ENCODE measurements at places on chromosomes 2 and 18.

DNA sequence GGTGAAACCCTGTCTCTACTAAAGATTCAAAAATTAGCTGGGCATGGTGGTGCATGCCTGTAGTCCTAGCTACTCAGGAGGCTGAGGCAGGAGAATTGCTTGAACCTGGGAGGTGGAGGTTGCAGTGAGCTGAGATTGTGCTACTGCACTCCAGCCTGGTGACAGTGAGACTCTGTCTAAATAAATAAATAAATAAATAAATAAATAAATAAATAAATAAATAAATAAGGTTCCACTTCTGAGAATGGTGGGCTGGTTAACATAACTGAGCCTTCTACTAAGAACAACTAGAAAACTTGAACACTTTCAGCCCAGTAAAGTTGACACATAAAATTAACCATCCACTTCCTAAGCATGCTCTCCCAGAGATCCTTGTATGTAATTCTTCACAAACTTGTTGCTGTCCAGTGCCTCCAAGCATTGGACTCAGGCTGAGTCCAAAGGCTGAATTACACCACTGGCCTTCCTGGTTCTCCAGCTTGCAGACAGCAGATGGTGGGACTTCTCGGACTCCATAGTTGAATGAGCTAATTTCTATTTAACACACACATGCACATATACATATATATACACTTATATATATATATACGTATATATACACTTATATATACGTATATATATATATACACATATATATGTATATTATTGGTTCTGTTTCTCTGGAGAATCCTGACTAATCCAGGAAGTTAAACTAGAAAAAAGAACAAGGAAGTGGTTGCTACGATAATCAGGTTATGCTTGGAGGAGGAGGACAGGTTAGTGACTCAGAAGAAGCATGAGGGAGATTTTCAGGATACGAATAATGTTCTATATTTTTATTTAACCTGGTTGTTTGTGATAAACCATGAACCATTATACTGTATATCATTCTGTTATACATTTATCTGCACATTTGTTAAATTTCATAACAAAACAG, 348.8 kb downstream of the METTL4 start:
- DNase-seq = no peak

- DNase-seq = no peak
These were observed 16.9 kb upstream of the ZNF804A start for GRCh38 chr2:184581391-184581790.

DNA sequence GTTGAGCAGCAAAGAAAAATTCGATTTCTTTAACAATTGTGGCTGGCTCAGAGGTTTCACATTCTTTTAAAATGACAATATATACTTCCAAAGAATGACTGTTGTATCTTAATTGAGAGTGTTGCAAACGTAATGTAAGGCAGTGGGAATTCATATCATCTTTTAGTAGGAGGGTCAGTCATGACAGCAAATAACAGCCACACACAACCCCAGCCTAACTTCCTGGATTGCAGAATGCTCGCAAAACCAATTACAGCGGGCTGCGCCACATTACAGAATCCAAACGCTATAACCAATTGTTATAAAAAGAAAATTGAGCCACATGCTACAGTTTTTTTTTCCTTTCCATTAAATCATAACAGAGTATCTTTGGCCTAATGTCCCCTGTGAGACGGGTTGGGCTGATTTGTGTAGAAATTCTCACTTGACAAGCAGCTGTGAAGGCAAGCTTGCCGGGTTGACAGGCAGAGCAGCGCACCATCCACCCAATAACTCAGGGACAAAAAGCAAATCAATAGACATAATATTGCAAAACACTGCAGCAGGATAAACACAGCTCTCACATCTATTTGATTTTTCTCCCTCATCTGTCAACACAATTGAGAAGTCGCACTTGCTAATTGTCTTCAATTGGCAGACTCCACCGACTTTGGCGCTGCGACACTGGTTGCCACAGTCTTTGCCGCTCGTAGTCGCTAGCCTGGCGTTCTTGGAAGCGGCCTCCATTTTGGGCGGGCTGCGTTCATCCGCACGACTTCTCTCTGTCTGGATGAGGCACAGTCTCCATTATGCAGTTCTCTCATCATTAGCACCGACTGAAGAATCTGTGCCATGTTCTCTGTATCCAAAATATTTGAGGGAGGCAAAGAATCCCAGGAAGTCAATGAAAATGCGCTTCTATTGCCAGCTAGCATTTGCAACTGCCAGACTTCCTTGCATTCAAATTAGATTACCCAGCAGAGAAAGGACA, 95.0 kb upstream of the CCDC68 start:
- DNase-seq = no peak

- no peak for DNase-seq
These were observed 297.1 kb upstream of the SESTD1 start for GRCh38 chr2:179561702-179562101.

DNA sequence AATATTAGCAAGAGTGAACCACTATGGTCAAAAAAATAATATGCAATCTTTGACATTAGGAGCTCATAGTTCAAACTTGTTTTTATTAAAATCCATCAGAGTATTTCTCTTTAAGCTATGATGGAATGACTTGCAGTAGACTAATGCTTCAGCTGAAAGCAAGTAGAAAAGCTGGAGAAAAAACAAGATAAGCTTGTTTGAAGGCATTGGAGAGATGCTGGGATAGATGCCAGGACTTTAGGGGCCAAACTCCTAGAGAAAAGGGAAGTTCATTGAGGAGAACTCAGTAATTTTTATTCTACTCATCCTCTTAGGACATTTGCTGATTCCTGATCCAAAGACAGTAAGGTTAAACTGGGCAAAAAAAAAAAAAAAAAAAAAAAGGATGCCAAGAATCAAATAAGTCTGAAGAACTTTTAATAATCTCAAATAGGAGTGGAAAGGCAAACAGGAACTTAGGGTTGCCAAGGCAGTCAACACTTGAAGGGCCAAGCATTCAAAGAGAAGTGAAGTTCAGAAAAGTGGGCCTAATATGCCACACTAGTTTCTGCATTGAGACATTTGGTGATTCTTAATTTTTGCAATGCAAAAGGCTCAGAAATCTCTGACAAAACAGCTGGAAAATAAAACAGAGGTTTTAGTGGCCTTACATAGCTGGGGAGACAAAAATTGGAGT, 19.7 kb upstream of the AFF3 start:
- DNase-seq = no peak

DNA sequence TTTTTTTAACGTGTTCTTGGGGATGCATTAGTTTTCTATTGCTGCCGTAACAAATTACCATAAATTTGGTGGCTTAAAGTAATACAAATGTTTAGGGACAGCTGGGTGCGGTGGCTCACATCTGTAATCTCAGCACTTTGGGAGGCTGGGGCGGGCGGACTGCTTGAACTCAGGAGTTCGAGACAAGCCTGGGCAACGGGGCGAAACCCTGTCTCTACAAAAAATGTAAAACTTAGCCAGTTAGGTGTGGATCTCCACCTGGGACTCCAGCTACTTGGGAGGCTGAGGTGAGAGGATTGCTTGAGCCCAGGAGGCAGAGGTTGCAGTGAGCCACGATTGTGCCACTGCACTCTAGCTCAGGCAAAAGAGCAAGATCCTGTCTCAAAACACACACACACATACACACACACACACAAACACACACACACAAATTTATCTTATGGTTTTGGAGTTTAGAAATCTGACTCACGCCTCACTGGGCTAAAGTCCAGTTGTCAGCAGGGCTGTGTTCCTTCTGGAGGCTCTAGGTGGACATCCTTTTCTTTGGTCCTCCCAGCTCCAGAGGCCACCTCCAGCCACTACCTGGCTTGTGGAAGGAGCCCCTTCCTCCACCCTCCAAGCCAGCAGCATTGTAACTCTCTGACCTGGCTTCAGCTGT, 76.1 kb downstream of the SEPTIN10 start:
- DNase-seq = no peak

GRCh38 chr2:99504844-99505584, 15.2 kb upstream of the REV1 start:
- DNase-seq = no peak

GRCh38 chr2:133570542-133570941, 2.3 kb upstream of the NCKAP5 start:
- no peak for DNase-seq

GRCh38 chr2:216850665-216851322, 9.1 kb downstream of the TNP1 start:
- DNase-seq = no peak

GRCh38 chr18:70082430-70082829, 123.1 kb downstream of the RTTN start:
- no peak for DNase-seq

- DNase-seq = no peak
These were observed 190.8 kb upstream of the NDUFV2 start for GRCh38 chr18:8911408-8912340.

DNA sequence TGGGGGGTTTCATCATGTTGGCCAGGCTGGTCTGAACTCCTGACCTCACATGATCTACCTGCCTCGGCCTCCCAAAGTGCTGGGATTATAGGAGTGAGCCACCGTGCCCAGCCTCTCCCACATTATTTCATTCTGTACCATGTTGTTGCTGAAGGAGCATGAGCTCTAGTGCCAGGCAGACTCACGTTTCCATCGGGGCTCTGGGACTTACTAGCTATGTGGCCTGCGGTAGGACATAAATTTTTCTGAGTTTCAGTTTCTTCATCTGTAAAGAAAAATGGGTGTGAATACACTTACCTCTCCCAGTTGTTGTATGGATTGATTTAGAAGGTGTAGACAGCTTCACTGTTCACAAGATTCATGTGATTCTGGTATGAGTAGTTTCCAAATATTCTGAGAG, 30.8 kb upstream of the CCL20 start:
- DNase-seq = no peak

- no peak for DNase-seq
These were observed 165.8 kb upstream of the TCF4 start for GRCh38 chr18:55753643-55754263.

DNA sequence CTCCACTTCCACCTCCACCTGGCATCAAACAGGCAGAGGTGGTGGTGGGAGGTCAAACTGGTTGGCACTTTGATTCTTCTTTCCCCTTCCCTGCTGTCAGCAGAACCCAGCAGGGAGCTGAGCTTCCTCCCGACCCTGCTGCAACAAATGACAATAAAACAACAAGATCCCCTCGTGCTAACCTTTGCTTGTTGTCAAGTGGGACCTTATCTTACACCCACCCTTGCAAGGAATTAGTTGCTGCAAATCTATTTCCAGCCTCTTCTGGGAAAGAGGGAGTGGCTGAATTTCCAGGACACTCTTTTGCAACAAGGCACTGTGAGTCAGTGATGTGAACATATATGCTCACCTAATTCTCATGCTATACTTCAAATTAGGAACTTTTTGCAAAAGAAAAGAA, 655.1 kb downstream of the DSC3 start:
- DNase-seq = no peak

- DNase-seq = no peak
These were observed 11.1 kb downstream of the RAB3GAP1 start for GRCh38 chr2:135063210-135063609.

DNA sequence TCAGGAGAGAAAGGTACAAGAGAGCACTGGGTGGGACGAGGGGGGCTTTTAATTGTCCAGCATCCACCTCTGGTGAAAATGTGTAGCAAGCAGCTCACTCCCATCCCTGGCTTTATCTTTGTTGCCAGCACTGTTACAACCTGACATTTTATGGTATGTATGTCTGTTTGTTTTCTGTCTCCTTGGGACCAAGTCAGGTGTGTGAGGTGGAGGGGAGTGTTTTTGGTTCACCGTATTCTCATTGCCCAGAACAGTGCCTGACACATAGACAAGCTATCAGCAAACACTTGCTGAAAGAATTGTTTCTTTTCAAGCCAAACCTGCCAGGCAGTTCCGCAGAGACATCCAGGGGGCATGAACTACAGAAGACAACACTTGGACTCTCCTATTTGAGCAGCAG, 24.7 kb downstream of the TGFA start:
- DNase-seq = no peak

GRCh38 chr18:47611649-47612048, 318.8 kb downstream of the SMAD2 start:
- no peak for DNase-seq

DNA sequence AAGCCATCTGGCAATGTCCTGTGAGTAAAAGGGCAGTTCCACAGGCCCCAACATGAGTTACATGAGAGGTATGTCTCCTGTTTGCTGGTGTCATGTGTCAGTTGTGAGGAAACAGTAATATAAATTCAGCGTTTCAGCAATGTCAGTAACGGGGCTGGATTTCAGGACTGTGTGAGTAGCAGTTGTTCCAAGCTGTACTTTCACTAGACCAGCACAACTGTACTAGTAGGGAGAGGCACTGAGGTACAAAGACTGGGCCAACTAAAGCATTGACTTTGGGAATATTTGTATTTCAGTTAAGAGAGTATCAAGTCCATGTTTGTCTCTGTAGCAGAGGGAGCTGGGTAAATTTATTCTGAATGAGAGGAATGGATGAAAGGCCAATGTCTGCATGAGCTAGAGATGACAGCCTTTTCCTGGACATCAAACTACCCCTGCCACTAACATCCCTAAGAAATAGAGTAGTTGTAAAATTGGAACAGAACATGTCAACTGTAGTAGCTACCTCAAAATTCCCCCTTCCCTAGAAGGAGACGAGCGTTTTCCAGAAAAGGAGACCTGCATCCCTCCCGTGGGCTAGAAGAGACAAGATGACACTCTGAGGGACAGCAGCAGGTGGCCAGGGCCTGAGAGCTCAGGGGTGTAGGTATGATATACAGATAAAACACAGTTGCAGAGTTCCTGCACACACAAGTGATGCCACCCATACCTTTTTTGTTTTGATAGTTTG, 24.4 kb downstream of the EIF4E2 start:
- DNase-seq = no peak

GRCh38 chr18:59271606-59272220, 1.5 kb downstream of the RAX start:
- DNase-seq = no peak

DNA sequence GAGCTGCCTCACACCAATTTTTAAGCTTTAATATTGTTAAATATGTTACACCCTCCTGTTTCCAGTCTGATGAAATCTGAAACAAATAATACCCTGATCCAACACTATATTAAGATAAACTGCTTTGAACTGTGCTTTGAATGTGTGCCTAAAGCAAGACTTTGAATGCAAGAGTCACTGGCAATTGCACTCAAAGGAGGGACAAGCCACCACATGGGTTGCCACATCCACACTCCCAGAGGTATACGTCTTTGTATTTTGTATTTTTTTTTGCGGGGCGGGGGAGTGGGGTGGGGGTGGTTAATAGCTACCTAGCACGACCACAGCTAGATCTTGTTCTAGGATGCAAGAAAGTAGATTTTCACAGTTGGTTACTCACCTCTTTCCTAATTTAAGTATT, 1.8 kb upstream of the ZEB2 start:
- no peak for DNase-seq

DNA sequence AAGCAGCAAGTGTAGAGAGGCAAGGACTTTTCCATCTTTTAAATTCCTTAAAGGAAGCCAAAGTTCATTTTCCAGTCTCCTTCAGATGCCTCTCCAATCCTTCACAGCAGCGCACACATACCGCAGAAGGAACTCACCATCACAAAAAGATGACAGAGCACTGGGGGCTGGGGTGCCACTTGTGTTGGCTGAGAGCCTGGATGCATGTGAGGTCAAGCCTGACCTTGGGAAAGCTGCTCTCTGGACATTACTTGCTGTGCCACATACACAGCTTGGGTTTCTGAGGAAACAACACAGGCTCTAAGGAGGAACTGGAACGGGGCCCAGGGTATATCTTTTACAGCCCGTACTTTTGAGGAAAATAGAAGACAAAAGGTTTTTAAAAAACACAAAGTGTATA, 364.3 kb upstream of the MEX3C start:
- no peak for DNase-seq

Measured in iPS-NIHi11 (cell line).